Endothelial cell (in vitro differentiated cells): ENCODE measurements at places on chromosomes 6 and 20.

DNA sequence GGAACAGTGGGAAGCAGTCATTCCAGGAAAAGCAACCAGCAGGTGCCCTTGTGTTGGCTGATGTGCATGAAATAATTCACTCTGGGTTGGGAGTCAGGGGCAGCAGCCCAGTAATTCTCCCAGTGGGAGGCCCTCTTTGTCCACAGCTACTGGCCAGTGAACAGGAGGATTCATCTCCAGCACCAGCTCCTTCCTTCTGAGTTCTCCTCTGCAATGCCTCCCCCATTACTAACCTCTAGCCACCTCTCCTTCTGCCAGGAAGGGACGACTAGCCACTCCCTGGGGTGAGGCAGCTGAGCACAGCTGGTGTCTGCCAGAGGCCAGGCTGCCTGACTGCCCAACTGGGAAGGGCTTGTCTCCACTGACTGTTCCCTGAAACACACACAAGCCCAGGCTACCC is 12.5 kb upstream of the R3HDML start:
- DNase-seq = no peak

GRCh38 chr6:35552285-35552917 is 39.7 kb upstream of the TULP1 start:
- DNase-seq = peak; percentile 57

DNA sequence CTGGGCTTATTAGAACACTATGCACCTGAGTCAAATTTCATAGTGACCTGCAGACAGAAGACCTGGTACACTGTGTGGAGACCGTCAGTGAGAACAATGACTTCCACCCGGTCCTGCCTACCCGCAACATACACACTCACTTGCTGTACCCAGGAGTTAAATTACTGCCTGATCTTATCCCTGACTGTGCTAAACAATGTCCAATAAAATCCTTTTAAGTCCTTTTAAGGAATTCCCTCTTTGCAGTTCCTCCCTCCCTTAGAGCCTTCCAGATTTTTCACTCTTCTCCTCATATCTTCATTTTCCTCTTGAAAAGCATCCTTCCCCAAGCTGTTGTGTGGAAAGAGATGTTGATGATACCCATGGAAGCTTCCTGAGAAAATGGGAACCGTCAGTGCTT is 3.4 kb upstream of the KCNG1 start:
- DNase-seq = no peak

DNA sequence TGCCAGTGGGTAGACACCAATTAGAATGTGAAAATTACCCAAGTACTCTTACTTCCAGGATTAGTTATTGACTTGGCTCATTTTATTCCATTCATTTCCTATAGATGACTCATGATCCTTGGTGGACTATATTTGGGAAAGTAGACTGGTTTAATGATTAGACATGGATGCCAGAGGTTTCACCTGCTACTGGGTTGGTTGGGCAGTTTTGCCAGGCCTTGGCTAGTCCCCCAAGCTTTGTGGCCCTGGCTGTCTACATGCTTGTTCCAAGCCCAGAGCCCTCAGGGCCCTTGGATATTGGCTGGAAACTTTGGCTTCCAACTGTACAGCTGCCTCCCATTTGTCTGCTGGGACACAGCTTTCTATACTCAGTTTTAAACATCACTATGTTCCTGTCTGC is 104.1 kb downstream of the ZFP64 start:
- DNase-seq = no peak

DNA sequence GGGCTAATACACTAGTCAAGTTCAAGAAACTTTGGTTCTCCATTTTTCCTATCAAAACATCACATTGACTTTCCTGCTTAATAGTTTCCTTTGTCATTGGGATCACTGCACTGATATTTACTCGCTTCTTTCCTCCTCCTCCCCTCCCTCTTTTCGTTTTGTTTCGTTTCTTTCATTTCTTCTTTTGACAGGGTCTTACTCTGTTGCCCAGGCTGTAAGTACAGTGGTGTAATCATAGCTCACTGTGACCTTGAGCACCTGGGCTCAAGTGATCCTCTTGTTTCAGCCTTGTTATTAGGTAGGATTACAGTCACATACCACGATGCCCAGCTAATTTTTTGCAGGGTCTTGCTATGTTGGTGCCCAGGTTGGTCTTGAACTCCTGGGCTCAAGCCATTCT is 12.3 kb downstream of the PAQR8 start:
- DNase-seq = no peak

- no peak for DNase-seq
These were observed 35.8 kb downstream of the AKAP12 start for GRCh38 chr6:151275566-151275965.

DNA sequence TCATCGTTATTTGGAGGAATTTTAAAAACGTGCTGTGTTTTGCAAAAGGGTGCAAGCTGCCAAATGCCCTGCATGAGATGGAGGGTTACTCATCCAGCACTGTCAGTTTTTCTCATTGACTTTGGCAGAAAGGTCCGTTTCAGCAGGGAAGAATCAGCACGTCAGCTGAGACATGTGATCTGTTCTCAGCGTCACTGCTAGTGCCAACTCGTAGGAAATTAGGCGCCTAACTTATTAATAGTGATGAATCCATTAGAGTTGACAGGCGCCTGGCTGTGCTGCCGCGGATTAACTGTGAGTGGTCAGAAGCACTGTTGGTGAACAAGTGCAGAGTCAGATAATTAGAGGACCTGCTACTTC is 175.5 kb upstream of the FOXQ1 start:
- no peak for DNase-seq

GRCh38 chr6:139256087-139256486 is 35.7 kb downstream of the TXLNB start:
- no peak for DNase-seq

DNA sequence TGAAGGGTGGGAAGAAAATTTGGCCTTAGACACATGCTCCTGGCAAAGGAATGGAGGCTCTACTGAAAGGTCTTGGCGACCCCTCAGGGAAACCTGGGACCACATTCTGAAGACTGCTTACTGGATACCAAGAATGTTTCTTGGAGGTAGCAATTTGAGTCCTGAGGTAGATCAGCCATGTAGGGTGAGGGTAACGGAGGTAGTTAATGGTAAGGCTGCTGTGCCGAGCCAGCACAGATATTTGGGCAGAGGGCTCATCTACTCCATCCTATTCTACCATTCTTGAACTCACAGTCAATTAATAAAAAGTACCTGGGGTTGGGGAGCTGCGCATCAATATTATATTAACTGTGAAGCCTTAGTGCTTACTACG is 401 bp upstream of the PHF3 start:
- DNase-seq = no peak

DNA sequence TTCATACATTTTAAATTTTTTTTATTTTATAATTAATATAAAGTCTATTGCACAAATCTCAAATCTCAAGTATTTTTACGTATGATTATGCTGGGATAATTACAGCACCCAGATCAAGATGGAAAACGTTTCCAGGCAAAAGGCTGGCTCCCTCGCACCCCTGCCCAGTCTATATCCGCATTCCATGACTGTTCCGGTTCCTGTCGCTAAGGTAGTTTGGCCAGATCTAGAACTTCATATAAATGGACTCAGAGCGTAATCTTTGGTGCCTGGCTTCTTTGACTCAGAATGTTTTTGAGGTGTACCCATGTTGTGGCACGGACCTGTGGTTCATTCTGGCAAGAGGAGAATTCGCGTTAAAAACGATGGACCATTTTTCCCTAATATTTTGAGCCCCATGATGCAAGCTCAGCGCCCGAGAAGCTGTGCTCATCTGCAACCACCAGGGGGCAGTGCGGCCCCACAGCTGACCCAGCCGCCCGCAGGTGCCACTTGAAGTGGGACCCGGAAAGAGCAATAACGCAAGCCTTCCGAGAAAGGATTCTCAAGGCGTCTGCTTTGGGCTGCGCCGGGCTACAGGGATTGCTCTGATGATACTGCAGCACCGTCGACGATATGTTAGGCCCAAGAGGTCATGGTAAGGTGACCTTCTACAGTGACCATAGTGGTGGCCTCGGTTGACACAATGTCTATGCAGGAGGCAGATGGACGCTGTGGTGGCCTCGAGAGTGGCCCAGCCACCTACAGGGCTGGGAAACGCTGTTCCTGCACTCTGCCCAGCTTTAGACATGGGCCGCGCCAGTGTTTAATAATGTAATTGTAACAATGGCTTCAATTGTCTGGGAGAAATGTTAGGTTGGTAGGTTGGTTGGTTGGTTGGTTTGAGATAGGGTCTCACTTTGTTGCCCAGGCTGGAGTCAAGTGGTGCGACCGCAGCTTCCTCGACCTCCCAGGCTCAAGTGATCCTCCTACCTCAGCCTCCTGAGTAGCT is 160.1 kb downstream of the ZMYND8 start:
- DNase-seq = peak; percentile 84

DNA sequence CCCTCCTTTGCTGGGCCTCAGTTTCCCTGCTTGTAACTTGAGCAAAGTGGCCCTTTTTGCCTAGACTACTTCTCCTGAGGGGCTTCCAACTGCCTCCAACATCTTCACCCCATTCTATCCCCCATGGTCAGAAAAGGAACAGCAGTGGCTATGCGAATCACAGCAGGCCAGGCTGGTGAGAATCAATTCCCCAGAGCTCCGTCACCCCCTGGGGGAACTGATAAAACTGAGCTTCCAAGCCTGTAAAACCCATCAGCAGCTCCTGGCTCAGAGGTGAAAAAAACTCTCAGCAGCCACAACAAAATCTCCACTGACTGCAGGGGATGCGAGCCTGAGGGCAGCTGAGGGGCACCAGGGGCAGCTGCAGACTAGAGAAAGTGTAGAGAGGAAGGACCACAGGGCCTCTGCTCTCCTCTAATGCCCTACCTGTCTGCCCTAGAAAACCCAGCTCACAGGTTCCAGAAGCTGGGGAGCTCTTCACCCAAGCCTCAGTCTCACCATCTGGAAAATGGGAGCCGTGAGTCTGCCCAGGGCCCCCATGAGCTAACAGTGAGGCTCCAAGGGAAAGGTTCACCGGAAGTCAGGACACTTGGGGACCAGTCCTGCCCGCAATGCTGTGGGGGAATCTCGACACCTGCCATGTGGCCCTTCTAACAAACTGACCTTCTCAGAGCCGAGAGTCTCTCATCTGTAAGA is 120.6 kb downstream of the GRM4 start:
- no peak for DNase-seq

DNA sequence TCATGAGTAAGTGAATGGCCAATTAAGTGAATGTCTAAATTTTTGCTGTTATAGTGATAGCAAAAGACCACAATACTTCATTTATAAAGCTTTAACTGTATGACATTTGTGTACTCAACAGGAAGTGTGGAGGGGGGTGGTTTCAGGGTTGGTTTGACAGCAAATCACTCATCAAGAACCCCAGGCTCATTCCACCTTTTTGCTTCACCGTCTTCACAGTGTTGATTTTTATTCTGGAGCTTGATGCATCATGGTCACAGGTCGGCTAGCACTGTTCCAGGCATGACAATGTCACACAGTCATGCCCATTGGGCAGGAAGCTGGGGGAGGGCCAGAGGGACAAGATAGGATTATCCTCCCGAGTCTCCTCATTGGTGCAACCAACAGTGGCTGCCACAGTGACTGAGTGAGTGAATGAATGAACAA is 75.0 kb downstream of the MDGA1 start:
- no peak for DNase-seq

- no peak for DNase-seq
These were observed 887.1 kb downstream of the TFAP2A start for GRCh38 chr6:9527679-9528286.

DNA sequence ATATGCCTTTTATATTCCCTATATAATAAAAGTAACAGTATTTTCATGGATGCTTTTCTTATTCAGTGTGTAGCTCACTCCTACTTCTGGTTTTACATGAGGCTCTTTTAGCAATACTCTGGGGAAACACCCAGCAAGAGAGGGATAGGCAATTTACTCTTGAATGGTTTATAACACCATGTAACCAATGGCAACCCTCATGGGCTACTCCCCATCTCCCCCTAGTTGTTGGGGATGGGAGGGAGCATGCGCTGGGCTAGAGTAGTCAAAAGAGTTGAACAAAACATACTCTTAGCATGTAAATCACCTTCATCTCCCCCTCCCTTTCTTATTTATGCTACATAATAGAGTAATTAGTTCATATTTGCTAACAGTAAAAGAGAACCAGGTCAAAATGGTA is 140.1 kb upstream of the LRFN2 start:
- DNase-seq = no peak

DNA sequence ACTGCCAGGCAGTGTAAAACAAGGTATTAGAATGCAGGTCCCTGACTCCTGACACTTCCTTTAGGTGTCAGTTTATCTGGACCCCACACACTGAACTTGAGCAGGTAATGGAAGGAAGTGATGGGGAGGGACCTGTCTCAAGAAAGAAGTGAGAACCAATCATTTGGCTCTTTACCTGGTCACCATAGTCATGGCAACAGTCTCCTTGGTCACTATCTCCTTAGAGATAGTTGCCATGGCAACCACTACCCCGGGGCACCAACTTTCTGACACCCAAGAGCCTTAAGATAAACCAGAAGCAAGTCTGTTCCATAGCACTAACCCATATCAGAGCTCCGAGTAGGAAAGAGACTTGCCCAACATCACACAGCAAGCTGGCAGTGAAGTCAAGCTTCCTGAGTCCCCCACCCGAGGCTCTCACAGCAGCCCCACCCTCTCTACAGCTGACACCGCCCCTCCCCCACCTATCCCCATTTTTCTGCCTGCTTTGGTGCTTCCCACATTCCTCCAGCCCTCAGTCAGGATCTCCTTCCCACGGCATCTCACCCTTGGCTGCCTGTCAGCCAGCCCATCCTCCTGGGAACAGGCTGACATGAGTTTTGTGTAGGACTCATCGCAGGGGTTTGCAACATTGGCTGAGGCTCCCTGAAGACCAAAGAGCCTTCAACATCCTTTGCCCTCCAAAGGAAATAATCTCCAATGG is 16.3 kb upstream of the HM13 start:
- DNase-seq = no peak

DNA sequence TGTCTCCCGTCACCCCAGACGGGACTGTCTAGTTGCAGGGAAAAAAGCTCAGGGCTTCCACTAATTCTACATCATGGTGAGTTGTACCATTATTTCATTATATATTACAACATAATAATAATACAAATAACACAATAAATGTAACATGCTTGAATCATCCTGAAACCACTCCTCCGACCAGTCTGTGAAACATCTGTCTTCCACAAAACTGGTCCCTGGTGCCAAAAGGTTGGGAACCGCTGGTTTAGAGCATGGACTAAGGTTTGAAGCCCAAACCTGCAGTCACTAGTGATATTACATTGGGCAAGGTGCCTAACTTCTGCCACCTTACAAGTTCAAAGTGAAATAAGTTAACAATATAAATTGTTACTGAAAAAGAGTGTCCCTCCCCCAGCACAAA is 175.7 kb downstream of the PDE10A start:
- DNase-seq = no peak

GRCh38 chr6:3336066-3336786 is 77.5 kb downstream of the PSMG4 start:
- DNase-seq = no peak

DNA sequence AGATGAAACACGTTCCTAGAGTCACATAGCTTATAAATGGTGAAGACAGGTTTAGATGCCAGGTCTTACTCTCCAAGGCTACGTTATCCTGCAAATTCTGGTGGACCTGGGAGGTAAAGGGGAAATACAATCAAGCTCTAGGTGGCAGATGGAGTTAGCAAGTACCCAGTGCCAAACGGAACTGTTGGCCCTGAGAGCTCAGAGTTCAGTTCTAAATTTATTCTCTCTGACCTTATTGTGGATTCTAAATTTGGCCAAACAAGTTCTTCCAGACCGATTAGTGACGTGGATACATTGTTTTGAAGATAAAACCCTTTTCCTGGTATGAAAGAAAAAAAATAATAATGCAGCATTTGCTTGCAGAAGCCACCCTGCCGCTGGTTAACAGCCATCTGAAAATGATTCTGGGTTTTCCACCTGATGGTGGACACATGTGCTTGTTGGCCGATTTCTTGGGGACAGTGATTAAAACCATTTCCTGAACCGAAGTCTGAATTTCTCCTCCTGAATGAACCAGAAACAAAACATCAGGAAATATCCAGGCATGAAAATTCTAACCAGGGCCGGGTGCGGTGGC is 32.5 kb downstream of the RIPOR3 start:
- DNase-seq = no peak
